ENCODE measurements at places on chromosomes 7 and 10.

GRCh38 chr7:69946901-69947300, 348.6 kb downstream of the AUTS2 start:
- no peak for DNase-seq

DNA sequence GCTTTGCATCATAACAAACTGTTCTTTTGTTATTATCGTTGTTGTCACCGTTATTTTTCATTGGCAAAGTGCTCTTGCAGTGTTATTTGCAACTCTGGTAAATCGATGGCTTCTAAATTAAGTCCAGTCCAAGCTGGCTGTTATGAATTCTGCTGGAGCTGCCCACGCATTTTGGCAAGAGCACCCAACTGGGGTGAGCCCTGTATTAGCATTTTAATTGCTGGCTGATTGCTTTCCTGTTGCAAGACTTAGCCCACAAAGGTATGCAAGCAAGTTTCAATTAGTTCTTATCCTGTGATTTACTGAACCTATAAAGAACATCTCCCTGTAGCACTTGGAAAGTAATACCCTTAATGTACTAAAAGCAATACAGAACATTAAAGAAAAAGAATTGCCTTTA, 226.8 kb downstream of the ACTR3B start:
- no peak for DNase-seq

- no peak for DNase-seq
Observed at GRCh38 chr7:100568176-100568895, 5.4 kb downstream of the SAP25 start.

DNA sequence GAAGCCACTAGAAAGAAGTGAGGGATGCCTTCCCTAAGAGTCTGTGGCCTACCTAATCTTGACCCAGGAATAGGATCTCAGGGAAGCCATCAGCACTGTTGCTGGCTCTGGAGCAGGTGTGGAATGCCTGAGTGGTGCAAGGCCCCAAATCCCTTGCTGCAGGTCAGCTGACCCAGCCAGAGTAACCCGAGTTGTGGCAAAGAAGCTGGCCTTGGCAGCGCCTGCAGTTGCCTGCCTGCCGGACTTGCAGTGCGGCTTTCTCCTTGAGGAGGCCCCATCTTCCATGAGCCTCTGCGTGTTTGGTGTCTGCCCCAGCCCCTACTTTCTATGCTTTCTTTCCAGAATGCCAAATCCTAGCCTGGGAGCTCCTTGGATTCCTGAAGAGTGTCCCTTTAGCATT, 5.8 kb downstream of the KIAA1217 start:
- no peak for DNase-seq

DNA sequence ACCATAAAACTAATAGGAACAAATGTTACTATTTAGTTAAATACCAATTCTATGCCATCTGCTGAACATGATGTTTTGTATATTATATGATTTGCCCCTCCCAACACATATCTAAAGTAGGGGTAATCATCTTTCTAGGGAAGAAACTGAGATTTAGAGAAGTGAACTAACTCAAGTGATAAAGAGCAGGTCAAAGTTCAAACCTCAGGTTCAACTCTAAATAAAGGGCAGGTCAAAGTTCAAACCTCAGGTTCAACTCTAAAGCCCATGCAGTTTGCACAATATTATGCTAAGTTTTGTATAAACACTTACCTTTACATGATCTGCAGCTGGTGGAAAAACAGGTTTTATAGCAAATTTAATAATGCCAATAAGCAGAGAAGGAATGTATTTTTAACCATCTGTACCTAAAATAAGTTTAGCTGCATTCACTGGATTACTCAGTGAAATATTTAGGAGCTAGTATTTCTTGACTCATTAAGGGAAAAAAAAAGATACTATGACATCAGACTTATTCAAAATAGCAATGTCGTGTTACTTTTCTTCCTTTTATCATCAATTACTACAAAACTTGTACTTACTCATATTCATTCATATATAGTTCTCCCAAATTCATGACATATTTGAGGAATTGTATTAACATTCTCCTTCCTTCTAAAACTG, 1194.3 kb upstream of the CELF2 start:
- no peak for DNase-seq
